ENCODE measurements at places on chromosomes 2 and 18.

DNA sequence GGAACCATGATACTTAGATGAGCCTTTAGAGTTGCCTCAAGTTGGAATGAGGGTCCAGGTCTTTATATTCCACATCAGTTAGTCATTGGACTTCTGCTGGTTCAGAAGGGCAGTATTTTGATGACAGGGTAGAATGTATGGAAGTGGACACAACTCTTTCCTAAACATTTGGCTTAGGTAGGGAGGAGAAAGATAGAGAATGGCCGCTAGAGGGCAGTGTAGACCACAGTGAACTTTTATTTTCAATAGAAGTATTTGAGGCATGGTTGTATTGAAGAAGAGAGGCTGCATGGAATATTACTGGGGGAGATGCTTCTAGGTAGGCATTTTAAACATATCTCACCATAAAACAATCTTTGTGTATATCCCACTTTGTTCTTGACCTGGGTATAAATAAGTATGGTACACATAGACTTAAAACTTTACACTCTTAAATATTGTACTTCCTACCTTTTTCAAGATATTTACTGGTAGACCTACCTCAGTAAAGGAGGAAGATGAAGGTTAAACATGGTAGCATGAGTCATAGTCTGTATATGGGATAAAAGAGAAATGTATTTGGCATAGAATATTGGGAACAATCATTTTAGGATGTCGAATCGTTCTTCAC, 497.6 kb upstream of the FAM98A start:
- no peak for DNase-seq

GRCh38 chr2:118835746-118836410, 11.6 kb downstream of the EN1 start:
- no peak for DNase-seq

DNA sequence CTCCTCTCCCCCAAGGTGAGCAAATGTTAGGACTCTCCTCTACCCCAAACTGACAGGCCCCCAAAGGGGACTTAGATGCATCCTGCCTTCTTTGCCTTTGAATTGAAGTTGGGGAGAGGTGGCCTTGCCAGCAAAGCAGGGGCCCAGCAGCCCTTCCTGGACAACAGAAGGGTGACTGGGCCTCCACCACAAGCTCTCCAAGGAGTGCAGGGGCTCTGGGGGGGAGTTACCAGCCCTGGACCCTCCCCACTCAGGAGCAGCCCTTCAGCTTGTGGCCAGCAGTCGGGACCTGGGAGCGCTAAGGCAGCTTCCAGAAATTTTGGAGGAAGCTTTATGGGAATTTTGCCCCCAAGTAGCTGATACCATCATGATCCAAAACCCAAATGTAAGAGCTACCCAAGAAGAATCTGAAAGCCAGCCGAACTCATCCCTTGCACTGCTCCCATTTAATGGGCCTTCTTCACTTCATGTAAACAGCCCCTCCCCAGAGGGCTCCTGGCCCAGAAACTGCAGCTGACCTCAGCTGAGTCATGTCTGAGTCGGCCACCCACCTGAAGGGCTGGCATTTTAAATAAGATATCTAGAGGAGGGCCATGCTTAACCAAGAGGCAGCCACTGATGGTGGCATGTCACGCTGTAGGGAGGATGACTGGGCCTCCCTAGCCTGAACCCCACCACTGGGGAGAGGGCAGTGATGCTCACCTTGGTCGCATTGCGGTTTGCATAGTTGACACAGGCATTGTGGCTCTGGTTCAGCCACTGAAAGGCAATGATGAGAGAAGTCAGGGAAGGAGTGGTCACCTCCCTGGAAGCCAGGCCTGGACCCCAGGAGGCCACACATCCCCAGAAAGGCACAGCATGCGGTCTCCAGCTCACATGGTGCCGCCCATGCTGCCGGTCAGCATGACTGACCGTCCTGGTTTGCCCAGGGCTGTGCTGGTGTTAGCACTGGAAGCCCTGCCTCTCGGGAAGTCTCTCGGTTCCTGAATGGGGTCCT, 71.5 kb downstream of the SFXN5 start:
- DNase-seq: no peak

DNA sequence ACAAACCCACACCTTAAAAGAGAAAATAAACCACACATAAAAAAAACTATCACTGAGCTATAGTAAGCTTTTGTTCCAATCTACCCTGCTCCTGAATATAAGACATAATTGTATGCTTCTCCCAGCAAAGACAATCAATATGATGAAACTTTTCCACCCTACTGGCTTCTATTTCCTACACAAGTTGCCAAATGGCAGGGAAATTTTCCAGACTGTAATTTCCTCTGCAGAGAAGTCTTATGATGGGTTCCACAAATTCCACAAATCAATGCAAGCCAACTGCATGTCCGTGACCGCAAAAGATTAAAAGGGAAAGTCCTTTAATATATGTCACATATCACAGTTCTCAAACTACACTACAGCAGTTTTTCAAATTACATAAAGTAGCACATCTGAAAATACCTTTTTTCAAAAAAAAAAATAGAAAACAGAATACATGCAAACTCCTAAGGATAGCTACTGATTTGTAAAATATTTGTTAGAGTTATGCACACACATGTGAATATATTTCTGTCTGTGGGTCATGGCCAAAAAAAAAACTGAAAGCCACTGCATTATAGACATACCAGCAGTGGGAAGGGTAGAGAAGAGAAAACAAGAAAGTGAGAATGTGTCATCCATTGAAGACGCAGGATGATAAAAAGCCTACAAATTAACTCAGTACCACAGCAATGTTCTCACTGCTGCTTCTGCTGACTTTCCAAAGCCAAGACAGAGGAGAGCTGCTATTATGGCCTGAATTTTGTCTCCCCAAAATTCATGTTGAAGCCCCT, 61.4 kb downstream of the RPL31 start:
- DNase-seq: peak; percentile 55

DNA sequence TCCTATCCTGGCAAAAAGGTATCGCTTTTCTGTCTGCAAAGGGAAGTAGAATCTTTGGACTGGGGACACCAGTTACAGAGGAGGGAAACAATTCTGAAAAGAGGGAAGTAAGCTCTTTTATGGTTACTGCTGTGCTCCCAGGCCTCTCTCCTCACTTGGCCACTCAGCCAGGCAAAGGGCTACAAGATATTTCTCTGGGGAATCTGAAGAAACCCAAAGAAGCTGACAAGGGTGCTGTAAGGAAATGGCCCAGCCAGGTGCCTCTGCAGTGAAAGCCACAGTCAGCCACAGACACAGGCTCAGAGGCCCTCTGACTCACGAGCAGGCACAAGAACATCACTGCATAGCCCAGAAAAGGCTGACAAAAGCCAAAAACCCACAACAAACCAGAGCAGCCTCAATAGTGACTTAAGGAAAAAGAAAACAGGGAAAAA, 5.8 kb downstream of the HDLBP start:
- no peak for DNase-seq

- DNase-seq: no peak
These were observed 94.7 kb upstream of the EFEMP1 start for GRCh38 chr2:56018267-56018666.

- DNase-seq: no peak
These were observed 96.7 kb upstream of the COPS8 start for GRCh38 chr2:236988690-236989624.

- no peak for DNase-seq
These were observed 209.8 kb downstream of the CELF4 start for GRCh38 chr18:37355772-37356171.

GRCh38 chr2:172865422-172865821, 129.8 kb downstream of the RAPGEF4 start:
- no peak for DNase-seq

DNA sequence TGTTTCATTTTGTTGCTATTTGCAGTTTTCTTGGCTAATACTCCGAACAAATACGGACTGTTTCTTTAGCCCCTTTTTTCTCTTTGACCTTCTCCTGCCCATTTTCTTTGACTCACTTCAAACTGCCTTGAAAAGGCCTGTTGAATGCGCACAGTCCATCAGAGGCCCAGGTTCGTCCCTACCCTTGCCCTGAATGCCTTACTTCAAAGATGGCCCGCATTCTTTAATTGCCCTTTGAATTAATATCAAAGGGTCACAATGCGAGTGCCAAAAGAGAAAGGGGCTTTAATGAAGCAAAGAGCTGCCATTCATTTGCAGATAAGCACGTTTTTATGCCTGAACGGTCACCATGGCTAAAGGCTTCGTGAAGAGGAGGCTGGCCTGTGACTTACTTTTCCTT, 29.7 kb downstream of the PAX3 start:
- no peak for DNase-seq

GRCh38 chr2:45024097-45024496, 14.8 kb upstream of the SIX2 start:
- DNase-seq: no peak

DNA sequence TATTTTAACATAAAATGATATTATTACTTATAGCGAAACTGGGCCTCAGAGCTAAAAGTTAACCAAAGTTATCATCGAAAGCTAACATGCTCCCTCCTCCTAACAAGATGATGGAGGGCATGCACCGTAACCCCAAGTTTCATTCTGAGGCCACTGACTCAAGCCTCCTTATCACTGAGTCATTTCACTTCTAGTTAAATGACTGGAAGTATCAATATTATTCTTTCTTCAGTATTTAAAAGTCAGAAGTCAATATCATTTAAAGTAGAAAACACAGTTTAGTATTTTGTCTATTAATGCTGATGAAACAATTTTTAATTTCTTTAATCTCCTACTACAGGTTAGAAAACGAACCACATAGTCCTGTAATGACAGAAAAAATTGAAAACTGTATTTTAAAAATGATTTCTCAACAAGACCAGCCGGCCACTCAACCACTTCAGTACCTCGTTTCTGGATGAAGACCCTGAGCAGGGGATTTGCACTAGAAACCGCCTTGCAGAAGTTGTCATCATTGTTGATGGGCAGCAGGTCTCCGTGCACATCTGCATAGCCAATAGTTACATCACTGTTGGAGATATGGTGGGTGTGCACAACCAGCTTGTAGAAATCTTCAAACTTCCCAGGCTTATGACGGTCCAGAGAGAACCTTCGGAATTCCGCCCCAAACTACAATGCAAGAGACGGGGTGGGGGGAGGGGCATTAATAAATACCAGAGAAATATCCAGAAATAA, 44.9 kb downstream of the PARD6G start:
- no peak for DNase-seq

DNA sequence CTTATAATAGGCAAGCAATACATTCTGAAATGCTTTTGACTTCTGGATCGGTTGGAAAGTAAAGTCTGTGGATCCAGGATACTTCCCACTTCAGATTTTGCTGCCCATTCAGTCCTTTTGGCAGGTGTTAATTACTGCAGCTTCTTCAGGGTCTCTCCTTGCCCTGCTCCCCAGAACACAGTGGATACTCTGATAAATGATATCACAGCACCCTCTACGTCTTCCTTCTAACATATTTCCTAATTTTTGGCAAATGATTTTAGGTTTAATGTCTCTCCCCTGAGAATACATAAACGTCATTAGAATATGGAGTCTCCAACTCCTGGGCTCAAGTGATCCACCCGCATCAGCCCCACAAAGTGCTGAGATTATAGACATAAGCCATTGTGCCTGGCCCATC, 249.8 kb downstream of the NYAP2 start:
- DNase-seq: no peak

GRCh38 chr2:222884114-222884771, 23.4 kb downstream of the ACSL3 start:
- DNase-seq: no peak

GRCh38 chr2:69450735-69451416, 13.6 kb upstream of the NFU1 start:
- DNase-seq: no peak

- no peak for DNase-seq
These were observed 182.4 kb downstream of the ALPK2 start for GRCh38 chr18:58446391-58447060.

DNA sequence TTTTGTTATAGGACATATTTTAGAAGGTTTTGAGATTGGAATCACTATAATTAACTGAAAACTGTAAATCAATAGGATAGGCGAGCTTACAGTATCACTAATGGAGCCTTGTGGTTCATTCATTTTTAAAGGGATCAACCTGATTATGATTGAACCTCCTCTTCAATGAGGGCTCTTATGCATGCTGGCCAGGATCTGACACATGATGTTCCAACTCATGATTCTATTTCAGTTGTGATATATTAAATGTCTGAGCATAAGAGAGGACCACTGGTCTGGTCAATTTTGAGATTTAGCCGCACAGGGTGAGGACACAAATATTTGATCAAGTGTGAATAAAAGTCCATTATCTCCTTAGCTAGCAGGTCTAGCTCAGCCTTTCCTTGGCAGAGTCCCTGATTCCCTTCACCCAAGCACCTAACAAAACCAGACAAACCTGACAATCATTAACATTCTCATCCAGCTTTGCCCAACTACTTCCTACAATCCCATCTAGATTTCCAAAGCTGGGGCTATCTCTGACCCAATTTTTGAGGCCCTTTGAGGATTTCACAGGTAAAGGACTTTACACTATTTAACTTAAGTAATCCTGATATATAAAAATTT, 6.9 kb upstream of the MAP4K4 start:
- no peak for DNase-seq

GRCh38 chr18:10732990-10733389, 207.2 kb downstream of the NAPG start:
- DNase-seq: no peak

DNA sequence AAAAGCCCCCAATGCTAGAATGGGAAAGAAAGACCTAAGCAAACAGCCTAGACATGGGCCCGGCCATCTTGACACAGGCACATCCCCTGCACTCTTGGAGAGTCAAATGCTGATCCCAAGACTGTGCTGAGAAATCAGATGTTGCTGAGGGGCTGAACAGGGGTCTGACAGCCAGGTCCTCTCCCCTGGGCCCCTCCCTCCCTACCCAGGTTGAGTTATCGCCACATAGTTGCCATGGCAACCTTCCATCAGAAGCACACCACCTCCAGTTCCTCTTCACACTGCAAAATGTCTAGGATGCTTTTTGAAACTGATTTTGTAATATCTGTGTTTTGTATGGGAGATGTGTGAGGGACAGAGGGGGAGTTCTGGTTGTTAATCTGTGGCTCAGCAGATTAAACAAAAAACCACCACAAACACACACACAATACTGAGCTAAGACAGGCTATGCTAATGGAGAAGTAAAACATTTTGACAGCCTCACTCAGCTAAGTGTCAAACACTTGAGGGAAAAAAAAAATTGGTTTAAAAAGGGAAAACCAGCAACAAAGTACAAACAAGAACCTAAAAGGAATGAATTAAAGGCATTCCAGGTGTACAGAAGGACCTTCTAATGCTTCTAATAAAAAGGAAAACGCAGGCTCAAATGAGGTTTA, 88.2 kb downstream of the TMEM163 start:
- DNase-seq: no peak

- peak; percentile 61 for DNase-seq
These were observed 11.4 kb downstream of the RAB31 start for GRCh38 chr18:9719421-9719981.

- no peak for DNase-seq
These were observed 22.9 kb downstream of the CCT7 start for GRCh38 chr2:73257021-73257420.

- no peak for DNase-seq
These were observed 223.9 kb downstream of the ERBB4 start for GRCh38 chr2:212314680-212315079.

Data from epithelial cell of proximal tubule (primary cell).